ENCODE measurements at places on chromosomes 3 and 15.

DNA sequence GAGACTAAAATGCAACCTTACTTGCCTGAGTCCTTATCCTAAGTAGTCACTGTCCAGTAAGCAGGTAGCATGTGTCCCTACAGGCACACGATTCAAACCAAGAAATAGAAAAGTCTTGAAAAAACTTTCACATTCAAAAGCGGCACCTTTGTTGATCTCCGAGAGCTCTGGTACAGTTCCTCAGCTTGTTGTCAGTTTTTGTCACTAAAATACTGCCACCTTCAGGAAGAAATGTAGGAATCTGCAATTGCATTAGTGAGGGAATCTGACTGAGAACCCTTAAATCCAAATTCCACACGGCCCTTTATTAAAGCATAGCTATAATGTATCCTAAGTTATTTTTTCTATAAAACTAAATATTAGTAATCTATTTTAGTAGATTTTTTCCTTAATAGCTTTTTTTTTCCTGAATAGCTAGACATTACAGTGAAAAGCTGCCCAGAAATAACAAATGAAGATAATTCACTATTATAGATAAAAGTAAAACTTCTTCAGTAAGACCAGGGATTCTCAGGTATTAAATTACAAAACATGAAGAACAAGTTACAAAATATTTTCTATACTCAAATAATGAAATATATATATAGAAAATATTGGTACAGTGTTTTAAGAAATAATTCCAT is 44.0 kb downstream of the CCDC54 start:
- DNase-seq = no peak
- peaks cover 15% of the 10 kb centered on the region for H3K4me1 ChIP-seq
- no peaks in the 10 kb centered on the region for H3K27me3 ChIP-seq
- H3K36me3 ChIP-seq = peaks cover 7% of the 10 kb centered on the region
- peak overlapping the region; percentile 94 for H3K27ac ChIP-seq

GRCh38 chr15:91426412-91426811 is 326.4 kb downstream of the SV2B start:
- no peak overlapping the region for H3K27ac ChIP-seq
- DNase-seq = no peak
- H3K27me3 ChIP-seq = peaks cover 31% of the 10 kb centered on the region
- no peak overlapping the region for H3K4me3 ChIP-seq

GRCh38 chr3:127777921-127778656 is 44.2 kb downstream of the MGLL start:
- no peak for DNase-seq
- H3K27ac ChIP-seq = no peak overlapping the region
- peaks cover 27% of the 10 kb centered on the region for H3K4me1 ChIP-seq
- no peaks in the 10 kb centered on the region for H3K27me3 ChIP-seq
- H3K36me3 ChIP-seq = peaks cover 2% of the 10 kb centered on the region

DNA sequence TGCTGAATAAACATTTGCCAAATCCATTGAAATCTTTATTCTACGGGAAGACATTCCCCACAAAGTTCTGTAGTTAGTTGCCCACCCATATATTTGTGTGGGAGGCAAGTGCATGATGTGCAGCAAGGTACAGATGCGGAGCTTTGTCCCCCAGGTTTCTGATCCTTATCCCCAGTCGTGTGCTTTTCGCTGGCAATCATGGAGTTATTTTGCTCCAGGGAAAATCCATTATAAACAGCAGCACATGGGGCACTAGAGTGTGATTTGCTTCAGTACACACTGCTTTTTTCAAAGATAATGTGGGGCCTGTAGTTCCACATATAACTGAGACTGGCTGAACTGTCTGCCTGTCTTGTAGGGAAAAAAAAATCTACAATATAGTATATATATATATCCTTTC is 132.1 kb downstream of the FEZF2 start:
- no peak for DNase-seq
- no peaks in the 10 kb centered on the region for H3K27me3 ChIP-seq
- peaks cover 9% of the 10 kb centered on the region for H3K4me1 ChIP-seq
- no peaks in the 10 kb centered on the region for H3K36me3 ChIP-seq

DNA sequence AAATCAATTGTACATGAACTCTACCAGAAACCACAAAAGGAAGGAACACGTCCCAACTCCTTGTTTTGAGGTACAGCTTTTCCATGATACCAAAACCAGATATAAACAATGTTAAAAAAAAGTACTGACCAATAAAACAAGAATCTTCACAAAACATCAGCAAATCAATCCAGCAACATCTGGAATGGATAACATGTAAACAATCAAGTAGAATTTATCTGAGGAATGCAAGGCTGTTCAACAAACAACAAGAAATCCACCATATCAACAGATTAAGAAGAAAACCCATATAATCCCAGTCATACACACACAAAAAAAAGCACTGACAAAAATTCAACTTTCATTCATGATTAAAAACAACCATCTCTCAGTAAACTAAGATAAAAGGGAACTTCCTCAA is 26.7 kb downstream of the TJP1 start:
- no peak overlapping the region for H3K4me3 ChIP-seq
- H3K4me1 ChIP-seq = peaks cover 6% of the 10 kb centered on the region
- no peak for DNase-seq
- peaks cover 66% of the 10 kb centered on the region for H3K36me3 ChIP-seq
- H3K27ac ChIP-seq = no peak overlapping the region

GRCh38 chr3:14520149-14520548 is 20.0 kb downstream of the GRIP2 start:
- no peaks in the 10 kb centered on the region for H3K4me1 ChIP-seq
- no peaks in the 10 kb centered on the region for H3K36me3 ChIP-seq
- H3K27me3 ChIP-seq = peaks cover 21% of the 10 kb centered on the region
- no peak overlapping the region for H3K27ac ChIP-seq
- no peak for DNase-seq

- peaks cover 4% of the 10 kb centered on the region for H3K36me3 ChIP-seq
- no peak overlapping the region for H3K4me3 ChIP-seq
- DNase-seq = no peak
- no peaks in the 10 kb centered on the region for H3K27me3 ChIP-seq
Measured at GRCh38 chr3:132344666-132345280, 27.6 kb downstream of the ACP3 start.

DNA sequence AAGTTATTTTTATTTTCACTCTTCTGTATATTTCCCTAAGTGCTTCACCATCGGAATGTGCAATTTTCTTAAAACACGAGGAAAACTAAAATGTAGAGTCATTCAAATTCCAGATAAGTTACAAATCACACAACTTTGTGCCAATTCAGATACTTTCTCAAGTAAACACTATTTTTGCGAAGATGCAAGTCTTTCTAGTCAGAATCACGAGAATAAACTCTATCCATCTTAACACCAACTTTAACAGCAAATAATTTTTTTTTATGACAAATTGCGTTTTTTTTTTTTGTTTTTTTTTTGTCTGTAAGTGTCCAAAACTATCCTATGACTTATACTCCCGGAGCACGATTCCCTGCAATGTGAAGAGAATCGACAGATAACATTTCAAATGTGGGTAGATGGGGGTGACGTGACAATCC is 1.3 kb downstream of the STAG1 start:
- H3K4me3 ChIP-seq = peak overlapping the region; percentile 78
- H3K36me3 ChIP-seq = no peaks in the 10 kb centered on the region
- peaks cover 42% of the 10 kb centered on the region for H3K4me1 ChIP-seq
- H3K27me3 ChIP-seq = no peaks in the 10 kb centered on the region

DNA sequence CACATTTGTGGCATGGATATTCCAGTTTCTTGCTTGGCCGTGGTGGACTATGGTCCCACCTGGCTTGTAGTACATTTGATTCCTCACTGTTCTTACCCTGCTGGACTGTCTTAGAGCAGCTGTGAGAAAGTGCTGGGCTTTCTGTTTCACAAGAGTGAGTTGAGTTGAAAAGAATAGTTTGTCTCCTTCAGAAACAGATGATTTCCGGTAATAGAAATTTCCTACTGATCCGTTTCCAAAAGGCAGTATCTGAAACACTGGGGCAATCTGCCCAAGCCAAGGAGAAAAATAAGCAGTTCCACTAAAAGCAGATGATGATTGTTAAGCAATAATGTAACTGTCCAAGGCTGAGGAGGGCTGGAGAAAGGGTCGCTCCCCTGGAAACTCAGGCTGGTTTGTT is 96.0 kb downstream of the SUCLG2 start:
- no peak overlapping the region for H3K27ac ChIP-seq
- H3K36me3 ChIP-seq = peaks cover 6% of the 10 kb centered on the region
- H3K27me3 ChIP-seq = no peaks in the 10 kb centered on the region
- no peak overlapping the region for H3K4me3 ChIP-seq
- peaks cover 12% of the 10 kb centered on the region for H3K4me1 ChIP-seq

- peaks cover 11% of the 10 kb centered on the region for H3K36me3 ChIP-seq
- H3K27me3 ChIP-seq = no peaks in the 10 kb centered on the region
- H3K27ac ChIP-seq = no peak overlapping the region
- H3K4me1 ChIP-seq = peaks cover 13% of the 10 kb centered on the region
- DNase-seq = no peak
Measured at GRCh38 chr3:77837456-77838025, 797.6 kb downstream of the ROBO2 start.

DNA sequence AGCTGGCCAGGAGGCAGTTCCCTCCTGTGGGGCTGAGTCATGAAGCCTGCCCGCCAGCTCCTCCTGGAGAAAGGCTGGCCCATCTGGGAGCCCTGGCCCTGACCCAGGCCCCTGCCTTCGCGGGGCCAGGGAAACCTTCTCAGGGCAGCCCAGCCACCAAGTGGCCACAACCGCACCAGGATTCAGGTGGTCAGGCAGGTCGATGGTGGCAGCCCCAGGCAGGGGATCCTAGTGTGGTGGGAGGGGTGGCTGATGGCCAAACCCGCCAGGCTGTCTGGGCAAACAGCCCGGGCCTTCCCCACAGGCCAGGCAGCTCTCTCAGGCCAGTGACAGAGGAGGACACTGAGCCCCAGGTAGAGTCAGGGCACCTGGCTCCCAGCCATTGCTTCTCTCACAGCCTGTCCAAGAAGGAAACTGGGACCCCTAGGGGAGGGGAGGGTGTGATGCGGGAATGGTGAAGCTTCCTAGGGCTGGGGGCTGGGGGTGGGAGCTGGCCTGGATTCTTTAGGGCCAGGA is 1.2 kb downstream of the TWF2 start:
- H3K4me1 ChIP-seq = peaks cover 16% of the 10 kb centered on the region
- H3K27ac ChIP-seq = no peak overlapping the region
- no peak for DNase-seq
- H3K27me3 ChIP-seq = no peaks in the 10 kb centered on the region
- peak overlapping the region; percentile 93 for H3K4me3 ChIP-seq
- no peaks in the 10 kb centered on the region for H3K36me3 ChIP-seq

DNA sequence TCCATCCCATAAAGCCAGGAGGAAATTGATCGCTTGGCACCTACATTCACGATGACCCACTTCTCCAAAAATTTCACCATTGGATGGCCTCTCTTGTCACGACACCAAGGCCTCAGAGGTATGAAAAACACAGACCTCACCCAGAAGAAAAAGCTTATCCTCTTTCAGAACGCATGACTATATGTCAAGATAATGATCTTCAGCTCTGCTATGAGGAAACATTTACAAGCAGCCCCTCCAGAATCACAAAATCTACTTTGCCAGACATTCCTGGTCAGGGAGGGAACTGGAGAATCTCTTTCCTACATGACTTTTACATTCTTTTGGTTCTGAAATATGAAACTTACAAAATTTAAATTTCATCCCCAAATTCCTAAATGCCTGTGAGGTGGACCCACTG is 122.7 kb downstream of the WNT5A start:
- H3K27me3 ChIP-seq = no peaks in the 10 kb centered on the region
- peak overlapping the region; percentile 80 for H3K27ac ChIP-seq
- DNase-seq = no peak
- H3K4me3 ChIP-seq = no peak overlapping the region
- H3K36me3 ChIP-seq = no peaks in the 10 kb centered on the region

- no peak overlapping the region for H3K4me3 ChIP-seq
- no peaks in the 10 kb centered on the region for H3K36me3 ChIP-seq
- peaks cover 10% of the 10 kb centered on the region for H3K27me3 ChIP-seq
- H3K27ac ChIP-seq = no peak overlapping the region
Measured at GRCh38 chr3:117998071-117998470, 1036.6 kb downstream of the IGSF11 start.

DNA sequence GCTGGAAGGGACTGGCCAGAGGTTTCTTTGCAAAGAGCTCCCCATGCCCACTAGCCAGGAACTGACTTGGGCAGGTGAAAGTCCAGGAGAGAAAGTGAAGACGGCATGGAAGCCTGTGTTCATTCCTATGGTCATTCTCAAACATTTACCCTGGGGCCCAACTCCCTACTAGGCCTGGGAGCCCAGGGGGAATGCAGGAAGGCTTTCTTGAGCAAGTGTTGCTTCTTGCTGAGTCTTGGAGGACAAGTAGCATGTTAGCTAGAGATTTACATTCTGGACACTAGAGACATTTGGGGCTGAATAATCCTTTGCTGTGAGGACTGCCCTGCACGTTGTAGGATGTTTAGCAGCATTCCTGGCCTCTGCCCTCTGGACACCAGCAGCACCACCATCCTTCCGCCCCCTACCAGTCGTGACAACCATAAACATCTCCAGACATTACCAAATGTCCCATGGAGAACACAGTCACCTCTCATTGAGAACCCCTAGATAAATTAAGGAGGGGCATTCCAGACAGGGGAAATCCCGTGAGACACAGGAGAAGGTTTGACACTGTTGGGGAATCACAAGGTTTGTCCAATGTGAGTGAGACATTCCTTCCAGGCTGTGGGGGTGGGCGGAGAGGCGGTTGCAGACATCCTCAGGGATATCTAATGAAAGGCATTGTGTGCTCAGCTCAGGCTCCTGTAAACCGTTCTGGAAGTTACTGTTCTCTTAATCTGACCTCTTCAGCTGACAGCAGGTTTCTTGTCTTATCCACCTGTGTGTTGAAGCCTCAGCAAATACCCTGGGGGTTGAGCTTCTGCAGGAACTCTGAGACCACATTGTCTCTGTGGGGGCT is 236.2 kb downstream of the TLE3 start:
- H3K27me3 ChIP-seq = no peaks in the 10 kb centered on the region
- DNase-seq = no peak
- no peak overlapping the region for H3K4me3 ChIP-seq
- no peaks in the 10 kb centered on the region for H3K36me3 ChIP-seq
- H3K4me1 ChIP-seq = peaks cover 29% of the 10 kb centered on the region
- no peak overlapping the region for H3K27ac ChIP-seq

DNA sequence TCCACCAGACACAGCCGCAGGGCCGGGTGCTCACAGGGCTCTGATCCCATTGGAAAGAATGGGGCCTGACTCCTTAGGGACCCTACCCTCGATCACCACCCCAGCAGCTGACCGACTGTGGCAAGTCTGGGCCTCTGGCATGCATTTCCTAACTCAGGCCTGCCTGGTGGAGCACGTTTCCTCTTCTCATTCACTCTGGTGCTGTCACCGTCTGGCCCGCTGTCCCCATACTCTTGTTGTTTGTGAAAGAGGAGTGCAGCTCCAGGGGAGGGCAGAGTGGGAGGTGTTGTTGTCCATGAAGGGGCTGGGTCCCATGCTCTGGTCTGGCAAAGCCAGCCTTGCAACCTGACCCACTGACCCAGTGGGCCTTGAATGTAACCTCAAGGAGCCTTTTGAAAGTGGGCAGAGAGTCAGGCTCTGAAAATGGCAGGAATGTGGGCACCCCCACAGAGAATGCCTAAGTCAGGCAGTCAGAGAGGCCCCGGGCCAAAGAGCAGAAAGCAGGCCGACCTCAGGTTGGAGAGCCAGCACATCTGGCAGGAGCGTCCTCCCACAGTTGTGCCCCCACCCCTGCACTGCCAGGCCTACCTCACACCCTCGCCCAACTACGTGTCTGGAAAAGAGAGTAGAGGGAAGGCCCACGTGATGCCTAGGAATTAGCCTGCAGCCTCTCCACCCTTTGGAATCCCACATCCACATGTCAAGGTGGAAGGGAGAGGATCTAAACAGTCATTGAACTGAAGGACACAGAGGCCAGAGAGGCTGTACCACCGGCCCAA is 10.9 kb downstream of the SEMA7A start:
- DNase-seq = no peak
- peak overlapping the region; percentile 47 for H3K27ac ChIP-seq

- no peaks in the 10 kb centered on the region for H3K36me3 ChIP-seq
- no peaks in the 10 kb centered on the region for H3K4me1 ChIP-seq
- H3K27ac ChIP-seq = no peak overlapping the region
- no peak overlapping the region for H3K4me3 ChIP-seq
Measured at GRCh38 chr3:10568549-10568948, 63.2 kb upstream of the ATP2B2 start.

All from mesothelial cell of epicardium (in vitro differentiated cells).